Natural killer cell (primary cell): ENCODE measurements at places on chromosomes 3 and 15. TPM values are rescaled to one million over a fixed set of nuclear protein-coding genes. Genes with fewer than 3 reads are reported as not detected.

CYP8B1 gene
- not detected for total RNA-seq

- DNase-seq: no peak
These were observed 465.2 kb upstream of the TGFBR2 start for GRCh38 chr3:30141178-30141581.

FILIP1L gene
- total RNA-seq: not detected

- DNase-seq: no peak
These were observed at the start of gene SCG5 for GRCh38 chr15:32641517-32642059. SCG5 (plus strand) TSS chr15:32641710; CDS start chr15:32643593, 1,883 bp downstream.

STAC gene
- total RNA-seq: not detected

DNA sequence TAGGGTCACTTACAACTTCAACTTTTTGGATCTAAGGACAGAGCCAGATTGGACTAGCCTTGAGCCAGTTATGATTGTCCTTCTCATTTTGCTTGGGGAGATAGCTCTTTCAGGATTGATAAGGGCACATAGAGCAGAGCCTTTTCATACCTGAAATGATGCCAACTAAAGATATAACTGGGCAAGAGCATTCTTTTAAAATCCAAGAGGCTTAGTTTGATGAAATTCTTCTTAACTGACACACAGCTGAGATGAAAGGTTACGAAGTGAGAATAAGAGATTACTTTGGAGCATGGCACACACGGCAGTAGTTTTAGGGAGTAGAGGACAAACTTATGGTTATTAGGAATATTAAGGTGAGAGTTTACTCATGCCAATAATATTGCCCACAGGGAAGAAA is 12.7 kb downstream of the CD200 start:
- DNase-seq: no peak

- DNase-seq: peak; percentile 85
These were observed 25.0 kb downstream of the TGFBR2 start for GRCh38 chr3:30631243-30631904.

- peak; percentile 37 for DNase-seq
These were observed 62.7 kb downstream of the EOMES start for GRCh38 chr3:27659279-27660021.

GRCh38 chr3:114760679-114761078 is 386.4 kb downstream of the ZBTB20 start:
- DNase-seq: no peak

MST1R gene
- 1.6 TPM for total RNA-seq

GRCh38 chr3:15327941-15328340 is 4.4 kb downstream of the SH3BP5 start:
- no peak for DNase-seq

SCG3 gene
- not detected for total RNA-seq

DNA sequence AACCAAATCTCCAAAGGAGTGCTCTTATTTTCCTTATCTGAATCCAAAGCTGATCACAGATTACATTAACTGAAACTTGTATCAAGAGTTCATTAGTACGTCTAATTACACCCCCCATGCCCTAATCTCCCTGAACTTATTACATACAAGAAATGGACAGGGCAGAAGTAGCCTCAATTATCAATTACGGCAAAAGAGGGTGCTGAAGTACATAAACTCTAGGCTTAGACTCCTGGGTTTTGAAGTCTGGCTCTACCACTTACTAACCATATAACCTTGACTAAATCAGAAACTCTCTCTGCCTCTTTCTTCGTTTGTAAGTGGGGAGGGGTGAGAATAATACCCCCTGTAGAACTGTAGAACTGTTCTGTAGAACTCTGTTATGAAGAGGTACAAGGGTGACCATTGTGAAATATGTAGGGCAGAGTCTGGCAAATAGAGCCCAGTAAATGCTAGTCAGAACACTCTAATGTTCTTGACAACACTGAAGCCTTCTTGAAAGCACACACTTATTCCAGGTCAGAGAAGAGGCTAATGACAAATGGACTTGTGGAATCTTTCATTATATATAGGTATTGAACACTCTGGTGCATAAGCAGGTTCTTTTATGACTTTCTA is 19.6 kb upstream of the OR5K4 start:
- no peak for DNase-seq

ST3GAL6 gene
- total RNA-seq: 0.38 TPM

KLHL40 gene
- not detected for total RNA-seq

- DNase-seq: no peak
These were observed 38.5 kb upstream of the CTDSPL start for GRCh38 chr3:37823189-37823588.

DNA sequence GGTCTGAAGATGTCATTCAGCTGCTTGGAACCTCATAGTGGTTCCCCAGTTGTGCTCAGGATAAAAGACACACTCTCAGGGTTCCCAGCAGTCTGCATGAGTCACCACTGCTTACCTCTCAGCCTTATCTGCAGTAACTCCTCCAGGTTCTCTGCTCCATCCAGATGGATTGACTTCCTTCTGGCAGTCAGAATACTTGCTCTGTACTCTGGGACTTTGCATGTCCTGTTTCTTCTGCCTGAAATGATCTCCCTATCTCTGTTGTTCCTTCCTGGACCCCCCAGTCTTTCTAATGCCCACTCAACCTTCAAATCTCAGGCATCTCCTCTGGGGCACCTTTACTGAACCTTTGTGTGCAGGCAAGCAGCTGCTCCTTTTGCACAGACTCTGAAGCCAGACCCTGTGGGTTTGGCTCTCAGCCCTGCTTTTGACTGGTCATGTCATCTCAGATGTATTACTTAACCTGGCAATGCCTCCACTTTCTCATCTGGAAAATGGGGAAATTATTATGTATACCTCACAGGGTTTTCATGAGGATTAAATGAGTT is 38.4 kb downstream of the ITPR1 start:
- no peak for DNase-seq

DNA sequence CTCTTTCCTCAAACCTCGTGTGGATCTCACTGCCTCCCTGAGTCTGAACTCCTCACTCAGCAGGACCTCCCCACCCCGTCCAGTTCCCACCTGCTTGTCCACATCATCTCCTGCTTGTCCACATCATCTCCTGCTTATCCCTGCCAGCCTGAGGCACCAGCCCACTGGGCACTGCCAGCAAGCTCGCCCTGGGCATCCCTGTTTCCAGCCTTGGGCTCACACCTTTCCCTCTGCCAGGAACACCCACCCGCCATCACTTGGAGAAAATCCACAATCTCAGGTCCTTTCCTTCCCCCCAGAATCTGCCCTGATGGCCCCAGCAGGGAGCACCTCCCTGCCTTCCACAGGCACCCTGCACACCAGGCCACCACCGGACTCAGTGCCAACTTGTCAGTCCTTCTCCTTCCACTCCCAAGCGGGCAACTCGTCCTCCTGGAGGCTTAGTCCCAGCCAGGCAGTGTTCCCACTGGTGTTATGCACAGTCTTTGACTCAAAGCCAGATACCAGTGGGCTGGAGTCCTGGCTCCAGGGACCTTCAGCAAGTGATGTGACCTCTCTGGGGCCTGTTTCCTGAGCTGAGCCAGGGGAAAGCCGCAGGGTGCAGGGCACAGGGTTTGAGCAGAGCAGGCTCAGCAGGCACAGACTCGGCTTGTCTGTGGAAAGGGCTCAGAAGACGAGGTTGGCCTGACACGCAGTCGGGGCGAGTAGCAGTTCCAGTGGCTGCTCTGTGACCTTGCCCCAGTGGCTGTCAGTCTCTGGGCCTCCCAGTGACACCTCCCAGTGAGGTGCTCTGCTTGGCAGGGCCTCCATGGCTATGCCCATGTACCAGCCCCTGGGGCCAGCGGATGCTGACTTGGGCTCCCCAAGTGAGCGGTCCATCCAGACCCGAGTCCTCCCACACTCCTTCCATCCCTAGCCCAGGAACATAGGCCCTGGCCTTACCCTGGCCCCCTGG is 9.5 kb upstream of the MESP2 start:
- no peak for DNase-seq

GRCh38 chr3:50304601-50305000 is 1.2 kb upstream of the HYAL1 start:
- DNase-seq: no peak
